CD4-positive, alpha-beta T cell treated with Interleukin-21 for 1 hour (primary cell): ENCODE measurements at places on chromosomes 5 and 9.

DNA sequence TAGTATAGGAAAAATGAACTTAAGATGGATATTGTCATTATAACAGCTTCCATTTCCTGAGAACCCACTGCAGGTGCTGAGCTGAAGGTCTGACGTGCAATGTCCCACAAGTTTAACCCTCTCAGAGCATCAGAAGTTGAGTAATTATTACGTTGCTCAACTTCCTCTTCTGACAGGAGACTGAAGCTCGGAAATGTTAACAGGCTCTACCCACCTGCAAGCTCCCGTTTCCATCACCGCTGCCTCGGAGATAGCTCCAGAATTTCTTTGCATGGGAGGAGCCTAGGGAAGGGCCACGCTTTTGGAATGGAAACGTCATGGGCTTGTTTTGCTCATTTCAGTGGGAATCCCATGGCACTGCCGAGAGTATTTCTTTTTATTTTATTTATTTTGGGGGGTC is 1.0 kb upstream of the NTMT1 start:
- DNase-seq: peak; percentile 49

DNA sequence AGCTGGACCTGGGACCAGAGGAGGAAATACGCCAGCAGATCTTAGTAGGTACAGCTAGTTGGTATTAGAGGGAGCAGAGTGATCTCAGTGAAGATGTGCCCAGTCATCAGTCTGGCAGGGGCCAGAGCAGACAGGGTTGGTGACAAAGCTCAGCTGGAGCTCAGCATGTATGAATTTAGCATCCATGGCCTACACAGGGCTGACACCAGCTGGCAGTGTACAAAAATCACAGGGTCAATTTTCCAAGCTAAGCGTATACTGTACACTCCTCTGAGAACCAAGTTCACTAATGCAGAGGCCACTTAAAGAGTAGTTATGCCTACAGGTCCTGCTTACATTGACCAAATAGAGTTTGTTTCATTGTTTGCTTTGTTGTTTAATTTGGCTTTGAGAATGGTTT is 146.6 kb downstream of the SLC24A2 start:
- DNase-seq: no peak

GRCh38 chr5:161585798-161586197 is 39.3 kb upstream of the GABRB2 start:
- DNase-seq: no peak

DNA sequence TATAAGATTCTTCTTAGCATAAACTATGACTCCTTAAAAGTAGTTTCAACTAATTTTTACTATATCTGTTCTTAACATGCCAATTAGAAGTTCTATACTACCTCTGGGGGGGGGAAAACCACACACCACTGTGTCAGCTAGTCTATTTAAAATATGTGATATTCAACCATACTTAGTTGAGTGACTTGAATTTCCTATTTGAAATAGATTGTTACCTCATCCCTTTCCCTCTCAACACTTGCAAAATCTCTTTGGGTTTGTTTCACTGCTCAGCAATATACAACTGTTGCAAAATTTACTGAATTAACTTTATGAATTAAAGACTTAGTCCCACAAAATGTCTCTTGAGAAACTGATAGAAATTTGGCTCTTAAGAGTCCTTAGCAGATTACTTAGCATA is 151.1 kb upstream of the POU5F2 start:
- no peak for DNase-seq

GRCh38 chr5:14445576-14446290 is 135.9 kb upstream of the OTULINL start:
- no peak for DNase-seq

DNA sequence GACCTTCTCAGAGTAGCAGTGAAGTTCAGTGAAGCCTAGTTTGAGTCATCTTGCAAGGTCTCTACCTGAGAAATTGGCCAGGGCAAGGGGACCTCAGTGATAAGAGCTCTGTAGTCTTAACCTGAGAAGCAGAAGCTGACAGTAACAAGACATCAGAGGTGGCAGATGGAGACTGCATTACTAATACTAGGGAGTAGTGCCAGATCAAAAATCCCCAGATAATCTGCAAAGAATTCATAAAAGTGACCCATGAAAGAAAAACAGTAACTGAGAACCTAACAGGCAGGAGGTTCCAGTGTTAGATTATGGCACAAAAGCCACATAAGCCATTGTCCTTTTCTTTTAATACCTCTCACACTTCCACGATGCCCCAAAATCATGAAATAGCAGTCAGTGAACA is 175.5 kb downstream of the MUSK start:
- DNase-seq: no peak

- no peak for DNase-seq
These were observed 59.4 kb downstream of the SIL1 start for GRCh38 chr5:139138809-139139208.
